RWPE1 (cell line): ENCODE measurements at places on chromosomes 5 and 9.

GRCh38 chr5:130282049-130282448 lies 377.8 kb downstream of the CHSY3 start:
- no peak for DNase-seq

- no peak for DNase-seq
Measured at GRCh38 chr5:68315679-68316271, 100.2 kb downstream of the PIK3R1 start.

- peak; percentile 96 for DNase-seq
Measured at GRCh38 chr9:136545965-136546696, at the start of gene NOTCH1. Gene NOTCH1 (minus strand): TSS chr9:136546048. CDS start chr9:136545786, 262 bp downstream.

DNA sequence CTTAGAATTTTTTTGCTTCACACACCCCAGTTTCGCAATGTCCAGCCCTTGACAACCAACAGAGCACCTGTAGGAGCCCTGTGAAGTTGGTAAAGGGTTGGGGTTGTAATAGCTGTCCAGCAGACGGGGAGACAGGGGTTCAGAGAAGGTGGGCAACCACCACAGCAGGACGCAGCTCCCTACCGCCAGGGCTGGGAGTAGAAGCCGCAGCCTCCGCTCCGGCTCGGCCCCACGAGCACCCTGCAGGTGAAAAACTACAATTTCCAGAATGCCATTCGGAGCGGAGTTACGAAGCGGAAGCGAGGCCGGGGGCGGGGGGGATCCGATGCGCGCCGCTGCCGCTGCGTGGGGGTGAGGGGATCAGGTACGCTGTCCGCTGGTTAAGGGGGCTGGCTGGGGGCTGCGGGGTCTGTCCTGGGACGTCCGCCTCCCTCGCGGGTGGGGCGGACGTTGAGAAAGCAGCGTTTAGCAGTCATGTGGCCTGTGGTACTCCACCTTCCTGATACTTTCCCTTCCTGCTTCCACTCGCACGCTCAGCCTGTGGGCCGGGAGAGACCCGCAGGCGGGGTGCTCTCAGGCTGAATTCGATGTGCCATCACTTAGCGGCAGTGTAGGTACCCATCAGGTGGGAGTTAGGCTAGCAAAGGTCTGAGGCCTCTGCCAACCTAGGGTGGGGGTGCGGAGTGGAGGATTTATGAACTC lies at the start of gene TRMT10B:
TRMT10B (plus strand) TSS at position 317 of the 702 bp plus-strand sequence. CDS start 8,127 bp downstream, outside the sequence.
- peak; percentile 81 for DNase-seq

DNA sequence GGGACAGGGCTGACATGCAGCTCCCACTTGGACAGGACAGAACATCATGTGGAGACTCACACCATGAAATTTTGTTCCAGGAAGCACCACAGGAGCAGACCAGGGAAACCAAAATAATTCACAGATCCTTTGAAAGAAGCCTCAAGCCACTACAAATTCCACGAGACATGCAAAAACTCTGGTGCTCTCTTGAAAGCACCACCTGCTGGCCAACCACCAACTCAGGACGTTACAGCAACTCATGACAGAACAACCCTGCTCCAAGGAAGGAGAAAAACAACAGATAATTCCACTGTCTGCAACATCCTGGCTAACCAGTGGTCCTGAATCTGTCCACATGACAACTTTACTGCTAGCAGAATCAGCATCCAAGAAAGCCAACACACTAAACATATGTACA lies 516.0 kb downstream of the SPATA31D1 start:
- DNase-seq: no peak

- no peak for DNase-seq
Measured at GRCh38 chr5:45284436-45284835, 411.7 kb downstream of the HCN1 start.

- no peak for DNase-seq
Measured at GRCh38 chr9:137437691-137438590, 3.2 kb downstream of the ENTPD8 start.

DNA sequence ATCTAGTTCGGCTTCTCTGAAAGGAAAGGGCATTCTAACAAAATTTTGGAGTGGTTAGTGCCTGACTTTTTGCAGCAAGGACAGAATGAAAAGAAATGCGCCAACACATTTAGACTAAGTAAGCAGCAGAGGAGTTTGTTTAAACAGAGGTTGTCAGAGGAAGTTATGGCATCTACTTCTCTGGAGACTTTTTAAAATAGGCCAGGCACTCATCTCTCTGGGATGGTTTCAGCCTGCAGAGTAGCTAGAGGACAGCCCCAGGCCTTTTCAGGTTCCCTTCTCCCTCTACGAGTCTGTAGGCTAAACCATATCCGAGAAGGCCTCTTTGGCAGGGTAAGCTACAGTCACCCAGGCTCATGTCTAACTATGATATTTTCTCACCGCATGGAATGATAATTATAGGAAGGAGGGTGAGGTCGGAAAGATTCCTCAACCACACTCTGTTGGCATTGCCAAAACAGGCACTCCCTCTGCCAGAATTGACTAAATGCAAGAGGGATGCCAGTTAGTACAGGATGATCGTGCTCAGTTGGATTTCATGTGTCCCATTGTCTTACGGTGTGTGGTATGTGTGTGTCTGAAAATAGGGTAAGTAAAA lies 1.4 kb upstream of the CTXN3 start:
- DNase-seq: no peak

- peak; percentile 15 for DNase-seq
Measured at GRCh38 chr5:123344816-123345426, 78.3 kb downstream of the CEP120 start.

DNA sequence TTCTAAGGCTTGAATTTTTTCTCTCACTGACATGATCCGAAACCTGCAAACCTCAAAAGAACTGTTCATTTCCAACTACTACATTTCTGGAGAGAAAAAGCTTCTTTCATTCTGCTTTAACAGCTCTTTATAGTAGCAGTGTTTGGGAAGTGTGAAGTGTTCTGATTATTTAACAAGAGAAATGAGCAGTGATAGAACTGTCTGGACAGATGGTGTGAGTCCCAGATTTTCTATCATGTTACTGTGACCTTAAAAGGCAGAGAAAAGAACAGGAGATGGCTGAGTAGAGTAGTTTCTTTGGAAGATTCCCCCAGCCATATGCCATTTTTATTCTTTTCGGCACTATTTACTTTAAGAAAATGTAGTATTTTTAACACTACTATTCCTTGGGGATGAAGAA lies 41.3 kb upstream of the TAL2 start:
- DNase-seq: no peak

DNA sequence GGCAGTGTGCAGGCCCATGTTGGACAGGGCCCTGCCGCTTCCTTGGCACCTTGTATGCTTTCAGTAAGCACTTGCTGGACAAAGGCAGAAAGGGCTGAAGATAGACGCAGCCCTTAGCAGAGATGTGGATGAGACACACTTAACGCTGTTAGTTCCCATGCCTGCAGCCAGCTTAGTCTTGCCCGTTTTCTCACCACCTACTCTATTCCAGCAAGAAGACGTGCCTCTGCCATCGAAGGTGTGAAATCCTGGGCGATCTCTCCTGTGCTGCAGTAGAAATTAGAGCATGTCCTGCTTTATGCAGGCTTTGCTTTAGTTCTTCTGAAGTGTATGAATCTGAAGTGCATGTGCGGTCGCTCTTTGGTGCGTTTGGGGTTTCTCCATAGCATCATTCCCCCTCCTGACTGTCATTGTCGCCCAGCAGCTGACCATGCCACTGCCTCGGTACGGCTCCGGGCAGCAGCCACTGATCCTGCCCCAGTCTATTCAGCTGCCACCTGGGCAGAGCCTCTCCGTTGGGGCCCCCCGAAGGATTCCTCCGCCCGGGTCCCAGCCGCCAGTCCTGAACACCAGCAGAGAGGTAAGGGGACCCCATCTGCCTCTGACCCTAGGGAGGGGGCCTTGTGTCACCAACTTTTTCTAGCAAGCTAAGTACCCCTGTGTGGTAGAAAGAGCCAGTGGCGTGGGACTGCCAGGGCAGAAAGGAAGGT lies 11.6 kb upstream of the POMT1 start:
- DNase-seq: no peak

GRCh38 chr5:143105216-143105905 lies 298.1 kb downstream of the NR3C1 start:
- DNase-seq: no peak

GRCh38 chr5:16406023-16406422 lies 59.6 kb downstream of the ZNF622 start:
- no peak for DNase-seq

GRCh38 chr5:147037515-147038205 lies 159.1 kb upstream of the PPP2R2B start:
- DNase-seq: peak; percentile 70

DNA sequence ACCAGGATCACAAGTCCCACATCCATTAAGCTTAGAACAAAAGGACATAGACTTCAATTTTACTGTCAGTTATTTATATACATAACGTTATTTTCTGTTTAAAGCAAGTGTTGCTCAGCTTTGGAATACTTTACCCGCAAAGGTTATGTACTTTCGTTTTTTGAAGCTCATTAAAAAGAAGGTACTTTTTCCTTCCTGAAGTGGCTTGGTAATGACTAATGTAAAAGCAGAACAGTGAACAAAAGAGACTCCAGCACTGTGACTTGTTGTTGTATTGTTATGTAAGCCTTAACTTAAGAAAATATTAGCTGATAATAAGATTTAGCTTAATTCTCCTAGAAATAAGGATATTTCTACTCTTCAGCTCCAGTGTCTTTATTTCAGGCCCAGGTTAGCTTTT lies 97.3 kb upstream of the SLCO6A1 start:
- no peak for DNase-seq

GRCh38 chr9:129923589-129923988 lies 88.3 kb downstream of the USP20 start:
- DNase-seq: no peak

- peak; percentile 65 for DNase-seq
Measured at GRCh38 chr5:178551059-178551458, 39.1 kb downstream of the COL23A1 start.

- no peak for DNase-seq
Measured at GRCh38 chr9:104240890-104241289, 146.8 kb downstream of the SMC2 start.

- DNase-seq: no peak
Measured at GRCh38 chr5:146402949-146403348, 44.2 kb upstream of the TCERG1 start.

GRCh38 chr5:132230871-132231270 lies 3.2 kb upstream of the P4HA2 start:
- no peak for DNase-seq

GRCh38 chr5:51013036-51013435 lies 346.6 kb downstream of the PARP8 start:
- DNase-seq: no peak

DNA sequence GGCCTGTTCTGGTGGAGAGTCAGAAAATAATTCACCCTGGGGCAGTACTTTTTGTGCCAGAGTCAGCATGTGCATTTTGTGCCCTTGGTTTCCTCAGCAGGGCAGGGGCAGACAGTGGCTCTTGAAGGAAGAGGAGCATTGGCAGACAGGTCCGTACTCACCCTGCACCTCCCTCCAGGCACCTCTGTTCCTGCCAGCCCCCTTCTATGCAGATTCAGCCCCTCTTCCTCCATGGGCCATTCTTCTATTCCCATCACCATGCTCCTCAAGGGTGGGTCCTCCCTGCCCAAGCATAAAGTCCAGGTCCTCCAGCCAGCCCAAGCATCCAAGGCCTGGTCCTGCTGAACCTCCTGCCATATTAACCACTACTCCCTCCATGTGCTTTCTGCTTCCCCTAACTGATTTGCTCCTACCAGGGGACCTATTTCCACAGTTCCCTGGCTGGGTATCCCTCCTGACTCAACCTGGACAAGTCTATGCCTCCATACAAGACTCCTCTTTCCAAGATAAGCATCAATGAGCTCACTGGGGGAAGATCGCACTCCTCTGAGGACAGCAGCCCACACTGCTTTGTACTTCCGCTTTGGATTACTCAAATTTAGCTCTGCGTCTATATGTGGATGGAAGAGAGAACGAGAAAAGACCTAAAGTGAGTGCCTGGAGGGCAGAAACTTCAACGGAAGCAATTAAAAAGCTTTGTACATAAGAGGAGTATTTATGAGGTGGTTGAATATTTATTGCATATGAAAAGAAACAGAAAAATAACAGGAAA lies 9.3 kb upstream of the ACSL6 start:
- no peak for DNase-seq

- DNase-seq: no peak
Measured at GRCh38 chr5:1516615-1517601, 6.9 kb downstream of the LPCAT1 start.

DNA sequence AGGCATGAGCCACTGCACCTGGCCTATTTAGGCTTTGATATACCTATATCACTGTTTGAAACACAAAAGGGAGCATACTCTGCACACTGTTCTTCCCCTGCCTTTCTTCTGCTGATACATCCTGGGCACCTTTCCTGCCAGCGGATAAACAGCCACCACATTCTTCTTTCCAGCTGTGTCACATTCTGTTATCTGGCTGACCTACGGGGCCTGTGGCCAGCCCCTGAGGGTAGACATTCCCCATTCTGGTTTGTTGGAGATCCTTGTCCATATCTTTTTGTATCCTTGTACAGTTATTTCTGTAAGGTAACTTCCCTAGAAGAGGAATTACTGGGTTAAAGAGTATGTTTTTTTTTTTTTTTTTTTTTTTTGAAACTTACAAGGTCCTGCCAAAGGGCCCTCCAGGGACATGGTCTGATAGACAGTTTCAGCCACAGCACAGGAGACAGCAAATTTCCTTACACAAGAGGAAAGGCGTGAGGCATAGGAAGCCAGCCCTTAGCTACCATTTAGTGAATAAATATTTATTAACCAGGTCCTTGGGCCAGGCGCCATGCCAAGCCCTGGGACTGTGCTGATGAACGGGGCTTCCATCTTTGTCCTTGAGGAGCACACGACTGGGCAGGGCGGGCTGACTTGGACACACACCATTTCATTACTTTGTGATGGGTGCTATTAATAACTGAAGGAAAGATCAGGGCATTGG lies 57.8 kb downstream of the ERGIC1 start:
- DNase-seq: no peak

GRCh38 chr5:80623999-80624398 lies 30.5 kb upstream of the MSH3 start:
- DNase-seq: no peak

- no peak for DNase-seq
Measured at GRCh38 chr5:88889189-88890069, 6.4 kb upstream of the MEF2C start.

DNA sequence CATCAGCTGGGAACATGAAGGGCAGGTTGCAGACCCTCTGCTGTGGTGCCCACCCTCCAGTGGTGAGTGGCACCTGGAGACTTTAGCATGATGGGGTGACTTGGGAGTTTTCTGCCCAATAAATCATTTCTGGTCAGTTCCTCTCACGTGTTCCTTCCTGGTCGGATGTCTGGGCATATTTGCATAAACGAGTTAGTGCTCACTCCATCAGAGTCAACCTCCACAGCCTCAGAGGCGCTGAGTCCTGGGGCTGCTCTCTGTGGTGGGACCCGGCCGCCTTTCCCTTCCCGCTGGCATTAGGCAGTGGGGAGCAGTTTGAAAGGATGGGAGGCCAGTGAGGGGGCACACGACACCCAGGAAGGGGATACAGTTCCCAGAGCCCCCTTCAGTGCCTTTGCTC lies 114.0 kb upstream of the FCN2 start:
- no peak for DNase-seq

- peak; percentile 53 for DNase-seq
Measured at GRCh38 chr5:176447591-176447977, 601 bp upstream of the FAF2 start.

DNA sequence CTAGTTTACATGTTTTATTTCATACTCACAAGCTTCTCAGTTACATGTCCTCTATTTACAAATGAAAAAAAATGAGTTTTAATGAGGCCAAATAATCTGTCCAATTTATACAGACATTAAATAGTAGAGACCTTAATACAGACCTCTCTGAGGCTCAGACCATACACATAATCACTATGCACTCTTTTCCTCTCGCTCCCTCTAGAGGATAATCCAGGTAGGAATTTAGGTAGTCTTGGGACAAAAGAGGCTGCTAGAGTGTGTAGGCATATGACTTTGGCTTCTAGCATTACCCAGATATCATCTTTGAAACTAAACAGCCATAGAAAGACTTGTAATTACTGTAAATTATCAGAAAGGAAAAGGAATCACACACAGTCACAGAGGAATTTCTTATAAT lies 444.7 kb downstream of the HINT1 start:
- peak; percentile 58 for DNase-seq
